ENCODE measurements at places on chromosomes 5 and 9. TPM values are rescaled to one million over a fixed set of nuclear protein-coding genes. Genes with fewer than 3 reads are reported as not detected.

GRCh38 chr9:84953252-84953773 is 283.8 kb downstream of the NTRK2 start:
- no peak for DNase-seq

The TSLP gene
- 0.42 TPM for total RNA-seq

The BARHL1 gene
- total RNA-seq = not detected

DNA sequence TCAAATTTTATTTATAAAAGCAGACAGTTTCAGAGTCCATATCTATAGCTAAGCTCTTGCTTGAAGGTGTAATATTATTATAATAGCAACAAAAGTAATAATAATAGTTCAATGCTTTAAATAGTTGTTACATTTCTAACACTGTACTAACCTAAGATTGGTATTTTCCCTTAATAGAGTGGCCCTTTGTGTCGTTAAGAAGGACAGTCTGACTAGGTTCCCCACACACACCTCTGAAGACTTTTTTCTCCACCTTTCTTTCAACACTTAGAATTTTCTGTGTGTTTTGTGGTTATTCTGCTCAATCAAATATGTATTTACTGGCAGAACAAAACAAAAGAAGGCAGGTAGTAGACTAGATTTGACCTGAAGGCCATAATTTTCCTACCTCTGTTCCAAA is 223.2 kb upstream of the ACO1 start:
- DNase-seq = no peak

- DNase-seq = peak; percentile 75
These were observed 4.4 kb upstream of the FOXE1 start for GRCh38 chr9:97848480-97849237.

DNA sequence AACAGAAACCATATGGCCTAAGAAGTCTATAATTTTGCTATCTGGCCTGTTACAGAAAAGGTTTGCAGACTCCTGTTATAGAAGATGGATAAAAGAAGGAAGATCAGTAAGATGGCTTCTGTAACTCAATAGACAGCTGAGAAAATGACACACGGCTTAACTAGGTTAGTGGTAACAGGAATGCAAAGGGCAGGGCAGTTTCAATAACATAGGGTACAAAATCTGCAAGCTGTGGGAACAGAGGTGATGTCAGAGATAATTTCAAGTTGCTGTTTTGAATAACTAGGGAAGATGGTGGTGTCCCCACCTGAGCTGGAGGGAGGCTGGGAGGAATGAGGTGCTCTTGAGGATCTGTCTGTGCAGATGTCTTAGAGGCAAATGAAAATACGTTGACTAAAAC is 106.5 kb downstream of the GLIS3 start:
- DNase-seq = no peak

DNA sequence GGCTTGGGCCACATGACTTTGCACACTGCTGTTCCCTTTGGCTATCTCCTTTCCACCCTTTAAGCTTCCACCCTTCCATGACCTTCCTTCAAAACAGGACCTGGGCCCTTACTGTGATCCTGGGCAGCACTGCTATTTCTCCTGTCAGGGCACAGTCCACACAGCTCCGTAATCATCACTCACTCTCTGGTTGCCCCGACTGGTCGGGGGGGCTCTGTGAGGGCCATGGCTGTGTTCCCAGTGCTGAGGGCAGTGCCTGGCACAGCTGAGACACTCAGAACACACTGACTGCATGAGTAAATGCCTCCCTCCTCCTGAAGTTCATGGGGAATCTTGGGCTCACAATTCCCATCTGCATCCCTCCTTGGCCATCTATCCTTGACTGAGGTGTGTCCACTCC is 12.2 kb downstream of the TRAF1 start:
- DNase-seq = no peak

DNA sequence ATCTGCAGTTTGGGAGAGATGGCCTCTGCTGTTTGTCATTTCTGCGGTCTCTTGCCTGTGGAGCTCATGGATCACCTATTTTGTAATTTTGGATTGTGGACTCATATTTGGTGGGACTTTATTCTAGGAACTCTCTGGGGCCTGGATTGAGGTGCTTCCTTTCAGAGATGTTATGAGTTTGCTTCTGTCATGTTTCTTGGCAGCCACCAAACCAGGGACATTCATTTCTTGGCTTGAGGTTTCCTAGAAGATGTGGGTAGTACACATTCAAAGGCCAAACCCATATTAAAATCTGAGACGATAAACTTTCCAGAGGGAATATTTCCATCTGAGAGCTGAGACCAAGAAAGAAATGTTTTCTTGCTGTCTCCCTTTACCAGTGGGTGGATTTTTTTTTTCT is 37.2 kb upstream of the GADD45G start:
- DNase-seq = no peak

The DBH gene
- total RNA-seq = not detected

The UAP1L1 gene
- 19.1 TPM for total RNA-seq

The PAIP2 gene
- total RNA-seq = 93.8 TPM

GRCh38 chr5:90488791-90489190 is 14.1 kb downstream of the POLR3G start:
- DNase-seq = no peak

- DNase-seq = no peak
These were observed 169.6 kb downstream of the SLC24A2 start for GRCh38 chr9:19619221-19619620.

The C5orf63 gene
- total RNA-seq = 5.7 TPM

DNA sequence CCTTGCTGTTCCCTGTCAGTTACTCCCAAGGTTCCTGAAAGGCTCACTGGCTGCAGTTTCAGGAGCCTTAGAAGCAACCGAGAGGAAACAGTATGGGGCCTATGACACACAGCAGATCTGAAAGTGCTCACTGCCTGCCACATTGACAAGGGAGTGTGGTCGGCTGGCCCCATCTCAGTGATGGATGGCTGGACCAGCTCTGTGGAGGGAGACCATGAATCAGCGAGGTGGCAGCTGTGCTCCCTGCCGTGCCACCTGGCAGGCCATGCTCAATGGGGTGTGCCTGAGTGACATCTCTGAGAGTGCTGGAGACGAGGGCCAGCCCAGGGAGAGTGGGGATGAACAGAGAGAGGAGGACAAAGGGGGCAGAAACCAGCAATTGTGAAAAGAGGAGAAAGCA is 49.1 kb downstream of the DOCK2 start:
- DNase-seq = no peak

DNA sequence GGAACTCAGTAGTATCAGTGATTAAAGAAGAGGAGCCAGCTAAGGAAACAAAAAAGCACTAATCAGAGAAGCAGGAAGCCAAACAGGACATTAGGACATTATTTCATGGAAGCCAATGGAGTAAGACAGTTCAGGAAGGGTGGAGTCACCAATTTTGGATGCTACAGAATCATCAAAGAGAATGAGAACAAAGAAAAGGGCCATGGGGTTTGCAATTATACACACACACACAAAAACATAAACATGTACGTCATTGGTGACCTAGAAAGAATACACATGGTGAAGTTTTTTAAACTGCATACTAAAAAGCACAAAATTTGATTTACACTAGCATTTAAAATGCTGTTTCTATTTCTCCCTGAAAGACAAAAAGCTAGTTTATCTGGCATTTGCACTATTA is 96.8 kb upstream of the MRPS30 start:
- no peak for DNase-seq

- peak; percentile 93 for DNase-seq
These were observed 12.2 kb upstream of the OR13J1 start for GRCh38 chr9:35882263-35882848.

GRCh38 chr9:35932735-35933134 is 23.4 kb downstream of the SPAAR start:
- peak; percentile 75 for DNase-seq

The GABRB2 gene
- total RNA-seq = not detected
